ENCODE measurements at places on chromosomes 7 and 10.

GRCh38 chr10:113019096-113019495 is 69.0 kb downstream of the TCF7L2 start:
- DNase-seq = no peak

DNA sequence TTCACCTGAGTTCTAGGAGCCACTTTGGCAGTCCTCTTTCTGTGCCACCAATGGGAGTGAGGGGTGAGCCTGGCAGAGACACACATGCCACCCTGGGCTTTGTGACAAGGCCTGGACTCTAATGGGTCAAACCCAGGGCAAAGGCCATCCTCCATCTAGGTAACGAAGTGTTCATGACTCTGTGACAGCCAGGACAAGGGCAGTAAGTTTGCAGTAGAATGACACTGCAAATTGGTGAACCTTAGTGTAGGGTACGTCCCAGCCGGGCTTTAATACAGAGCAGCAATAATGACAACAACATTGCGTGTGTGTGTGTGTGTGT is 43.3 kb downstream of the PAPSS2 start:
- DNase-seq = no peak

DNA sequence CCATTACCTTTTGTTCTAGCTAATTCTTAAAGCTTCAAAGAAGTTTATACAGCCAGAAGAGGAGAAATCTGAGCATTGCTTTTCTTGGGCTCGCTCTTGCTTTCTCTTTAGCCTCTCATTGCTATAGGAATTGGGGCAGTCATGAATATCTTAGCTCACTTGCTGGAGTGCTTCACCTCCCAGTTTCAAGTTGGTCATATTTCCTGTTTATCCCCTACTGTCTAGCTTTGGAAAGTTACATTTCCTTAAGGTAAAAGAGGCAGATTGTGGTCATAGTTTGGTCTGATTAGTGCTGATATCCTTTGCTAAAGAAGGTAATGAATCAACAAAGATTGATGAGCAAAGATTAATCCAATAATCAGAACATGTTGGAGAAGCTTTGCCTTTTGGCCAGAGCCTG is 77.7 kb upstream of the GLI3 start:
- DNase-seq = no peak

- DNase-seq = no peak
These were observed 1.5 kb downstream of the GIGYF1 start for GRCh38 chr7:100692578-100692961.

DNA sequence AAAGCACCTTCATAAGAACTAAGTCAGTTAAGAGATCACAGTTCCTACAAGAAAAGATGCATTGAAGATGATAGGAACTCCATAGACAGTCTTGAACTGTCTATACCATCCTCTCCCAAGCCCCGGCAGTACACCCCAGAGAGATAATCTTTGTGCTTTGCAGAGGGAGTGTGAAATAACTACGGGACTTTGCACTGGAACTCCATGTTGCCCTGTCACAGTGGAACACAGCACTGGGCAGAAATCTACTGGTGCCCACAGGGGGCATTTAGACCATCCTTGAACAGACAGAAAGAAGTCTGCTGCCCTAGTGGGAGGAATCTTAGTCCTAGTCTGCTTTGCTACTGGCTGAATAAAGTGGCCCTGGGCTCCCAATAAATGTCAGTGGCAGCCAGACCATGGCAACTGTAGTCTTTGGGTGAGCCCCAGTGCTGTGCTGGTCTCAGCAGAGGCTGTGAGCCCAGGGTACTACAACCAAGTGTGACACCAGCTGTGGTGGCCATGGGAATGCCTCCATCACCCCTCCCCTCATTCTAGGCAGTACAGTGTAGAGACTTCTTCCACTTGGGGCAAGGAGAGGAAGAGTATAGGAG is 107.7 kb upstream of the TMEM168 start:
- DNase-seq = no peak

- no peak for DNase-seq
These were observed 1377.4 kb downstream of the XPNPEP1 start for GRCh38 chr10:108545921-108546320.

Measured in stimulated activated CD4-positive, alpha-beta T cell treated with anti-CD3 and anti-CD28 coated beads, Interleukin-4, amount 100 ng/mL, for 4 hours (primary cell).